ENCODE measurements at places on chromosomes 12 and 14.

- DNase-seq = no peak
These were observed 28.0 kb upstream of the LRTM2 start for GRCh38 chr12:1792406-1792805.

DNA sequence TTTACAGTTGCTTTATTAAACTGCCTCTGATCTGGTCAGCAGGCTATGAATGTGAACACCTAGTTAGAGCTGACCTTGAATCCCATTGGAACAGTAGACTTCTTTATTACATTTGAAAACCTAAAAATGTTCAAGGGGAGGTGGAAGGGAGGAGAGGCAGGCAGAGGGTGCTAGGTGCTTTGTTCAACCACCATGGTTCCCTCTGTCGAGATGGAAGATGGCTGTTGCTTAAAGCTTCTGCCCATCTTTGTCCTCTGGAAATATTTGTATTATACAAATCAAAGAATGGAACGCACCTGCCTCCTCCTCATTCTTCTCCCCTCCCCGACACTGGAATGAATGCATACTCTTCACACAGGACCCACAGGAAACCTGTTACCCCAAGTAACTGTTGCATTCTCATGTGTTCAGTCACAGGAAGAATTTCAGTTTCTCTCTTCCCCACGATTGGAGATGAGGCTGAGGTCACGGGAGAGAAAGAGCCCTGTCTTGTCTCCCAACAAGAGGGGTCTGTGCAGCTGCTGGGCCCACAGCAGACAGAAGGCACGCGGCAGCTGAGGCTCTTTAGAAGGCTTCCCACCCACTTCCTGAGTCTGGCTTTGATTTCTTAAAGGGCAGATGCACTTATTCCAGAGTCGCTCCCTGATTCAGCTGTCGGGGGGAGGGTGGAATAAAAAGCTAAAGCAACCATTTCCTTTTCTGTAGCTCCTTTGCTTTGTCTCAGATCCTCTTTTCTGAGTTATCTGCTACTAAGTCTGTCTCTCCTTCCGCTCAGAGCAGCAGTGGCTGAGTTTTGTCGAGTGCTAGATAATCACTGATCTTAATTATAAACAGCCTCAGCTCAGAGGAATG lies 217.9 kb upstream of the BTG1 start:
- no peak for DNase-seq

DNA sequence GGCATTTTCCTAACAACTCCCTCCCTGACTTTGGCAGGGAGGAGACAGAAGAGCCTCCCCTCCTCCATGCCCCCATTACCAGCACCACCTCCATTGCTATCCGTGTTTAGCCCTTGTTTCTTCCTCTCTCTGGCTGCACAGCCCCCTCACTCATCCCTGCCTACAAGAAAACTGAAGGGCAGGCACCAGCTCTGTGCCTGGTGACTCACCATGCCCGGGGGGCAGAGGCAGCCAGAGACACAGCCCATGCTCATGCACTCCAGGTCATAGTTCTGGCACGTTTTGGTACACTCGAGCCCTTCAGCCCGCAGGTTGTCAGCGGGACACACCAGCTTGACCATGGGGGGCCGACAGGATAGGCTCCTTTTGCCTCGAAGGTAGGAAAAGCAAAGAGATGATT lies 80.4 kb downstream of the VWF start:
- no peak for DNase-seq

GRCh38 chr14:25464078-25464477 lies 414.1 kb upstream of the STXBP6 start:
- no peak for DNase-seq

GRCh38 chr12:103431387-103431786 lies 64.4 kb downstream of the C12orf42 start:
- DNase-seq = no peak

GRCh38 chr14:104984056-104984894 lies 1.3 kb upstream of the CLBA1 start:
- DNase-seq = no peak

- no peak for DNase-seq
These were observed 165.1 kb downstream of the DAD1 start for GRCh38 chr14:22423958-22424357.

GRCh38 chr14:92886337-92886736 lies 36.6 kb upstream of the CHGA start:
- DNase-seq = no peak

DNA sequence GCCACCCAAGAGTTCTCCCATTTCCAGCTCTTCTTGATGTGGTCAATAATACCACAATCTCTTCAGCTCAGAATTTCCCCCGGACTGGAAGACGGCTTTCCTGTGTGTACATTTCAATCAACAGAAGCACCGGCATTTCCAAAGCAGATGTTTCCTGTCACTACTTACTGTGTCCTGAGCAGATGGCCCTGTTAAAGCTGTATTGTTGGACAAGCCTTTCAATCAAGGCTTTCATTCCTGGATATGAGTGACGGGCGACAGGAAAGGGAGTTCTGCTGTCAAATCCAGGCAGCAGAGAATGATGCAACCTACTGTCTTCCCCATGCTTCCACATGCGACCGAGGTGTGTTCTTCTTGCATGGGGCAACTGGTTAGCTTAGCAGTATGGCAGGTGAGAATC lies 76.4 kb upstream of the CCDC60 start:
- no peak for DNase-seq

DNA sequence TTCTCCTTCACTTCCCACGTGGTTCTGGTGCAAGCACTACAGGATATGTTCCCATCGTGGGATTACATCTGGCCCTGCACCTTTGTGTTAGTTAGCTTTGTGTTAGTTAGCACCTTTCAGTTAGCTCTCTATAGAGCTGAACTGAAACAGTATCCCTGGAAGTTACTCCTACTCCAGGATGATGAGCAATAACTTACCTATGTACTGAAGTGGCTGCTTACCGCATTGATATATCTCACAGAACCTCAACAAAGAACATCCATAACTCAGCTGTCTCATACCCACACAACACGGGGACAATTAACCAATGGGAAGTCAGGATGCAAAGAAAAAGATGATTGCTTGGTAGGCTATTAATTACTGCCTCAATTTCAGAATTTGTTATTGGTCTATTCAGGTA lies 146.6 kb downstream of the ASCL4 start:
- no peak for DNase-seq

DNA sequence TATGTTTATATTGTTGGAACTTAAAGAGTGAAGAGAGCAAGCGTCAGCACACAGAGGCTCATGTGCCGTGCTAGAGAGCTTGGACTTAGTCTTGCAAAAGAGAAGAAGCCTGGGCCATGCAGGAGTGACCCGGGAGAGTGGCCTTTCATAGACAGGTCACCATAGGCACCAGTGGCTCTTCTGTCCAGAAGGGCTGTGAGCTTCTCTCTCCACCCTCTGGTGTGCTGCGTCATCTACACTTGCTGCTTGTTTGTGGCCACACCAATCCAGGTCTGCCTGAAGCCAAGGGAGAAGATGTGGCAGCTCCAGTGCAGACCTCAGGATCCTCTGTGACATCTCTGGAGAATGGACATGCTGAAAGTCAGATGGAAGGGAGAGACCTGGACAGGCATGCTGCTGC lies 74.4 kb downstream of the NTF3 start:
- DNase-seq = no peak

GRCh38 chr14:68282479-68283377 lies 463.1 kb downstream of the RAD51B start:
- no peak for DNase-seq

DNA sequence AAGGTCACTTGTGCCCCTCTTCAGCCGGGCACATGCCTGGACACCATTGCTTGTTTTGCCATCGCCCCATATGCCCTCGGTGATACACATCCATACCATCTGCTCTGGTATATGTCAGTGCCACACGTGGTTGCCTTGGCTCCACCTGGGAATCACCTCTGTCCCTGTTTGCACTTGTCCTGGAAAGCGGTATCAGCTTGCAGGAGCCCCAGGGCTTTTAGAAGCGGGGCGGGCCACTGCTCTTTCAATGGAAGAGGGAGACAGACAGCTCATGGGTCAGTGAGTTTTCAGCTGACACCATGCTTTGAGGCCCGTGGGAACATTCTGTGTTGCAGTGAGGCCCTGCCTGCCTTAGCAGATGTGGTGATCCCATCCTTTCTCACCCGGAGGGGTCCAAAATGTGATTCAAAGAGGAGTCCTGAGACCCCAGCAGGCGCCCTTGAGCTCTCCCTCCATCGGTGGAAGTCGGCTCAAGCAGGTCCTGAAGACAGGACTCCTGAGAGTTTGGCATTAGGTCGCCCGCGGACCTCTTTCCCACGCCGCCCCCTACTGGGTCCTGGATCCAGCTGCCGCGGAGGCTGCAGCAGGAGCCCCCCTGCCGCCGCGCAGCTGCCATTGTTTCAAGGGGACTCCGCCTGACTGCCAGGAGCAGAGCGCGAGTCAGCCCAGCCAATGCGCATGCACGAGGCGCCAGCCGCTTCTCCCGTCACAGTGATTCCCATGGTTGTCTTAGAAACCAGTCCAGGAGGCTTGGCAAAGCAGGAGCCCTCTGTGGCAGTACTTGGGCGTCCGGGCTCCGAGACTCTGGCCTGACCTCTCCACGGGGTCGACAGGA lies 773.2 kb upstream of the ALG10B start:
- no peak for DNase-seq

DNA sequence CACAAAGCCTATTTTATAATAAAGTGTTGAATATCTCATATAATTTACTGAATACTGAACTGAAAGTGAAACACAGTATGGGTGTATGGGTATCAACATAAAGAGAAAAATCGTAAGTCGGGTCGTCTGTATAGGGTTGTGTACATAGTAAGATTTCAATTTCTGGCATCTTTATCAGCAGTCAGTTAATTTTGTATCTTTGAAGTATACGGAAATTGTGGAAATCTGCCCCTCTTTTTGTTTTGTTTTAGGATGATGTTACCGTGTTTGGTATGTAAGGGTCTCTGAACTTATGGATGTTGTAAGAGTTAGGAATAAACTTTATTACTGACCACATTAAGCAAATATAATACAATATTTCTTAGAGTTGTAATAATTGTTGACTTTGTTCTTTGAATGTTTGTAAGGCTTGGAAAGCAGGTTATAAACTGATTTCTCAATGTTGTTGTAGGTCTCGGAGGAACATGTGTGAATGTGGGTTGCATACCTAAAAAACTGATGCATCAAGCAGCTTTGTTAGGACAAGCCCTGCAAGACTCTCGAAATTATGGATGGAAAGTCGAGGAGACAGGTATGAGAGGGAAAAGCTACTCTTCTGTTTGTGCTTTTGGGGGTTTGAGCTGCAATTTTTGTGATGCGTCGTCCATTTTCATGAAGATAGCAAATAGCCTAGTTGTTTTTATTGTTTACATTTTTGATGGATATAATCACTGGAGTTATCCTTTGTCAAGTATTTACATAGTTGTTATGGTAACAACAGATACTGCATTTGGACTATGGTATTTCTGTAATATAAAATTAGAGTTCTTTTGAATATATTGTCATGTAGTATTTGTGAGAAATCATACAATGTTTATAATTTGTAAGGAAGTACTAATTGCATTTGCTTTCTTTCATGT lies 12.0 kb downstream of the EID3 start:
- DNase-seq = no peak

- DNase-seq = no peak
These were observed 132.8 kb upstream of the HIF1A start for GRCh38 chr14:61562321-61563161.

- DNase-seq = no peak
These were observed 103.3 kb downstream of the C12orf75 start for GRCh38 chr12:105433804-105434203.

GRCh38 chr14:65478596-65478995 lies 66.1 kb downstream of the FUT8 start:
- no peak for DNase-seq

- DNase-seq = no peak
These were observed 11.8 kb downstream of the COPS7A start for GRCh38 chr12:6735448-6736191.

GRCh38 chr14:68216957-68217356 lies 397.4 kb downstream of the RAD51B start:
- no peak for DNase-seq

GRCh38 chr12:2826721-2827515 lies 7.9 kb downstream of the NRIP2 start:
- DNase-seq = no peak

DNA sequence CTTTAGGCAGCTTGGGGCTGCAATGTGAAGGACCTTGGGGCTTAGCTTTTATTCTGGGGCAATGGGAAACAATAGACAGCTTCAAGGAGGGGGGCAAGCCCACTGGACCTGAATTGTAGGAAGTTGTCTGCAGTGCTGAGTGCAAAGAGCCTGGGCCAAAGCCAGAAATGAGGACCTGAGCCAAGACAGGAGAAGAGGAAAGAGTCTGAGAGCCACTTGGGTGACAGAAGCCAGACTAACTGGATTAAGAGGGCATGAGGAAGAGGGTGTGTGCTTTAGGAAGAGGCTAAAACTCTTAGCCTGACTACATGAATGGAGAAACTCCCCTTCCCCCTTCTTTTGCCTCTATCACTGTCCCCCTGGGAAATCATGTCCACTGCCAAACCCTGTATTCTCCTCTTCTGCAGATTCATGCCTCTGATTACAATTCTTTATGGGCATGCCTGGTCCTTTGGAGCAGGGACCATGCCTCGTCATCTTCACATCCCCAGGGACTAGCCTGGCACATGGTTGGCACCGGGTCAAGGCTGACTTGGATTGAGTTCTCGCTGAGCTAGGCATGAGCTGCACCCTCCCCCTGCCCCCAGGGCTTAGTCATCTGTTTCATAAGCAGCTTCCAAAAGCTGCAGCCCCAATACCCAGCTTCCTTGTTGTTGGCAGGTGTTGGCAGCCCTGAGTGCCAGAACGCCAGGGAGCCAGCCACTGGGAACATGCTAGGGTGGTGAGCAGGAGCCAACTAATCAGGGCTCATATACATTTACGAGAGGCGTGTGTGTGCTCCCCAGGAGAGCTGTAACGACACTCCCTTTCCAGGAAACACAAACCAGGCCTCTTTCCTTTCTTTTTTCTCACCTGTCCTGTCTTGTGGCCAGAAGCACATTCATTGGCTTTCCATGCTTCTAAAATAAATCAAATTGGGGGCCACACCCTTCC lies 27.7 kb upstream of the JDP2 start:
- peak; percentile 39 for DNase-seq

DNA sequence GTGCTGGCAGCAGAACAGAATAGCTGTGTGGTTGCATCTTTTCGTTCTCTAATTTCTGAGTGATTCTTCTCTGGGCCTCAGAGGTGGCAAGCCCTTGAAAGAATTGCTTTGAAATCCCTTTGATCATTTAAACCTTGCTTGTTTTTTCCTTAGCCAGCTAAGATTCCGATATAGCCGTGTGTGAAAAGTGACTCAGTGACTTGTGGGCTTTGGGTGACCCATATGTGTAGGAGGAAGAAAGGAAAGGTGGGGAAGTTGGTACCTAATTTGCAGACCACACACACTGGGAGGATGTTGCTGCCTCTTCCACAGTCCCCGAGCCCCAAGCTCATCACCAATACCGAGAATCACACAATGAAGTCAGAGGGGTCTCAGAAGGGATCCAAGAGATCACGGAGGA lies 18.8 kb downstream of the SLC24A4 start:
- no peak for DNase-seq
